ENCODE measurements at places on chromosomes 7 and 10.
A peak's percentile ranks its signal among the peaks of the same experiment; 100 is the strongest.

- DNase-seq: no peak
These were observed 534.9 kb upstream of the GALNT17 start for GRCh38 chr7:70597066-70597465.

- DNase-seq: no peak
These were observed 239.7 kb downstream of the FANK1 start for GRCh38 chr10:126135941-126136595.

DNA sequence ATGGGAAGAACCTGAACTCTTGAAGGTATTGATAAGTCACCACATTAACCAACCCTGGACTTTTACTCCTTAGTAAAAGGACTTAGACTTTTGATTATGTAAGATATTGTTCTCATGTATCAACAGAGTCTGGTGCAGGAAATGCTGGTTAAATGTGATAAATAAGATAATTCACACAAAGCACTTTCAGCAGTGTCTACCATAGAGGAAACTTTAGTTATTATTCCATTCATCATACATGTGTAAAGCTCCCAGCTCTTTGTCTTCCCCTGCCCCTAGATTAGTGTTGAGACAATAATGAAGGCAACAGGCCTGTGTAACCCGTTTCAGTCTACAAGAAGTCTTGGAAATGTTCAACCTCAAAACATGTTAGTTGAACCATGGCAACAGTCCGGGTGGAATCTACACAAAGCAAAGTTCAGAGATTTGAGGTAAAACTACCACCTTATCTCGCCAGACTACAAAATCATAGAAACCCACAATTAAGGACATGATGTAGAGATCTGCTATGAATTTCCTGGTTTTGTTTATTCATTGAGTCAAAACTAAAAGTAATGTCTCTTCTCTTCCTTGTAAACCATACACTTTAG lies 109.9 kb upstream of the ADO start:
- no peak for DNase-seq

GRCh38 chr7:28957751-28958234 lies 337 bp downstream of the TRIL start:
- DNase-seq: peak; percentile 57

DNA sequence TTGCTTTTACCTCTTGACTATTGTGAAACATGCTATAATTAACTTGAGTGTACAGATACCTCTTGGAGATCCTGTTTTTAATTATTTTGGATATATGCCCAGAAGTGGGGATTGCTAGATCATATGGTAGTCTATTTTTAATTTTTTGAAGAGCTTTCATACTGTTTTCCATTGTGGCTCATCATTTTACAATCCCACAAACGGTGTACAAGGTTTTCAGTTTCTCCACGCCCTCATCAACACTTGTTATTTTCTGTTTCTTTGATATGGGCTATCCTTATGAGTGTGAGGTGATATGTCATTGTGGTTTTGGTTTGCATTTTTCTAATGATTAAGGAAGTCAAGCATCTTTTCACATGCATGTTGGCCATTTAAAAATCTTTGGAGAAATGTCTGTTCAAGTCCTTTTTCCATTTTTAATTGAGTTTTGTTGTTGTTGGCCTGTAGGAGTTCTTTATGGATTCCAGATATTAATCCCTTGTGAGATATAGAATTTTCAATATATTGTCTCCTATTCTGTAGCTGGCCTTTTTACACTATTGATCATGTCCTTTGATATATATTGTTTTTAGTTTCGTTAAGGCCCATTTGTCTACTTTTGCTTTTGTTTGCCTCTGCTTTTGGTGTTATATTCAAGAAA lies 7.5 kb downstream of the AGK start:
- DNase-seq: no peak

All from D341Med (cell line).